ENCODE measurements at places on chromosomes 11 and 22. TPM values are rescaled to one million over a fixed set of nuclear protein-coding genes. Genes with fewer than 3 reads are reported as not detected.
A peak's percentile ranks its signal among the peaks of the same experiment; 100 is the strongest.

Gene C1QTNF4
- 0.48 TPM for total RNA-seq

- no peak for DNase-seq
These were observed 1102.6 kb downstream of the DLG2 start for GRCh38 chr11:84524422-84525051.

- DNase-seq: no peak
These were observed 38.4 kb downstream of the KCNC1 start for GRCh38 chr11:17772704-17773600.

DNA sequence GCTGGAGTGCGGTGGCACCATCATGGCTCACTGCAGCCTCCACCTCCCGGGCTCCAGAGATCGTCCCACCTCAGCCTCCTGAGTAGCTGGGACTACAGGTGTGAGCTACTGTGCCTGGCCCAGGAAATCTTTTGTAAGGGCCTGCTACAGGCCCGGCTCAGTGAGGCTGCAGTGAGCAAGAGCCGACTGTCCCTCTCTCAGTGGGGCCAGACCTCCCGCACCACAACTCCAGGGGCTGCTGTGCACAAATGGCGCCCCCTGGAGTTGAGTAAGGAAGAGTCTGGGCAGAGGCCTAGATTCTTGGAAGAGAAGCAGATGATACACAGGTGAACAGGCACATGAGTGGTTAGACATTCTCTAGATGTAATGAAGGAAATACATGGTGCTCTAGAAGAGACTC lies 7.0 kb downstream of the SERHL2 start:
- DNase-seq: peak; percentile 26

Gene TPBGL
- total RNA-seq: 0.11 TPM

Gene NXPE2
- not detected for total RNA-seq

- DNase-seq: no peak
These were observed 15.6 kb upstream of the SYT13 start for GRCh38 chr11:45301537-45302246.

DNA sequence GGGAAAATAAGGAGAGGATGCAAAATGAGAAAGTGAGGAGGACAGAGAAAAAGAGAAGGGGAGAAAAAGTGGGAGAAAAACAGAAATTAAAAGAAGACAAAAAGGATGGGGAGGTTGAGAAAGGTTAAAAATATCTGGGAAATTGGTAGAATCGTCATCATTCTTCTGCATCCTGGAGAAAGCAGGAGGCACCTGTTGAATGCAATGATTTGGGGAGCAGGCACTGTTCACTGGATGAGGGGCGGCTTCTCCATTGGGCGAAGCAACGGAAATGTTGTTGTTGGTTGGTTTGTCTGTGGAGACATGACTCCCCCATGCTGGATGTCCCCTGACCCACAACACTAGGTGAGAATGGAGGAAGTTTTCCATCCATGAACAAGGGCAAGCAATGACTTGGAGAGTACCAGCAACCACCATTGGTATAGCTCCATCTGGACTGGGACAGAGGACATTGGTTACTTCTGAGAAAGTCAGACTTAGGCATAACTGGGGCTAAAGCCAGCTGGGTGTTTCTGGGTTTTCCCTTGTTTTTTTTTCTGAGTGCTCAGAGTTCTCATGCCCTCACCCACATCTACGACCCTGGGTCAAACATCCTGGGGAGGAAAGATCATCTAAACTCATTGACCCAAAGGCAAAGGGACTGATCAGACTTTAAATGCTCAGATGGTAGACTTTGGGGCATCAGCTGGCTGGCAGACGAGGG lies 11.9 kb upstream of the CD44 start:
- no peak for DNase-seq

- peak; percentile 42 for DNase-seq
These were observed 1.9 kb downstream of the OR4S1 start for GRCh38 chr11:48307760-48308386.

DNA sequence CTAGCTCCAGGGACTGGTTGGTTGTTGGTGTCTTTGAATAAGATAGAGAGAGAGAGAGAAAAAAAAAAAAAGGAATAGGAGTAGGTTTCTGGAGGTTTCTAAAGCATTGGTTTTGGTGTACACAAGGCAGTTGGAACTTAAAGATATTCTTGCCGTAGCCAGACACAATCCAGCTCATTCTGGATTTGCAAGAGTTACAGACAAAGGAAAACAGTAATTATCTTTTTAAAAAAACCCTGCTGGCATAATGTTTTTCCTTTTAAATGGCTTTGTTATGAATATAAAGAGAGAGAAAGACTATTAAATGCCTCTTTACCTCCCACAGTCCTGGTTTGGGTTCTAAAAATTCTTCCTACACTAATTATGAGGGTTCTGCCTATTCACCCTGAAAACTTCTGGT lies 120.4 kb upstream of the RAG2 start:
- no peak for DNase-seq

DNA sequence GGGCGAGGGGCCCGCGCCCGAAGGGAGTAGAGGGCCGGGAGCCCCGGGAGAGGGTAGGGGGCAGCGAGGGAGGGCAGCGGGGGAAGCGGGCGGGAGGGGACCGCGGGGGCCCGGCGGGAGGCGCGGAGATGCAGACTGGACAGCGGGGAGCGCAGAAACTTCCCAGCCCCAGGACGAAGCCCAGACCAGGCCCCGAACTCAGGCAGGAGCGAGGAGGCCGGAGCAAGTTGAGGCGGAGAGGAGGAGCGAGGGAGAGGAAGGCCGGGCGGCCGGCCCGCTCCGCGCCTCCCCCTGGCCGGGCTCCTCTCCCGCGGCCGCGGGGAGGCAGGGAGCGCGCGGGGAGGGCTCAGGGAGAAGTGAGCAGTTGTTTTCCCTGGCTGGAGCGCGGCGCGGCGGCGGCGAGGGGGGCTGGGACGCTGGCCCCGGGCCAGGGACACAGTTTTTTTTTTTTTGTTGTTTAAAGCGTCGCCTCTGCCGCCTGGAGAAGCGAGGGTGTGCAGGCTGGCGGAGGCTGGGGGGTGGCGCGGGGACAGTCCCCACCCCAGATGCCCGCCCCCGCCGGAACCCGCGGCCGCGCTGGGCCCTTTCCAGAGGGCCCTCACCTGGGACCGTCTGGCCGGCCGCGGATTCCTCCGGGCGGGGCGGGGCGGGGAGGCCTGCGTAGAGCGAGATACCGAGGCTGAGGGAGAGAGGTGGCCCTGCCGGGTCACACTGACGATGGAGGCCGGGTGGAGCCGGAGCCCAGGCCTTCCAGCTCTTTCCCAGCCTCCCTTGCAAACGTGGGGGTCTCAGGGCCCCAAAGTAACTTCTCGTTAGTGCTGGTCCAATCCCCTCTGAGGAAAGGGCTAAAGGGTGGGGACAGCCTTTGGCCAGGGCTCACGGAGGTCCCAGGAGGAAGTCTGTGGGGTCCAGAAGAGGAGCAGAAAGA lies at the start of gene LTBP3:
Gene LTBP3, minus strand, starts transcription at position 358 of the 928 bp plus-strand sequence. CDS start 400 bp downstream, outside the sequence.
- peak; percentile 91 for DNase-seq

GRCh38 chr11:58178444-58178843 lies 10.4 kb upstream of the OR9Q2 start:
- DNase-seq: no peak

Gene CRYBA4
- not detected for total RNA-seq

DNA sequence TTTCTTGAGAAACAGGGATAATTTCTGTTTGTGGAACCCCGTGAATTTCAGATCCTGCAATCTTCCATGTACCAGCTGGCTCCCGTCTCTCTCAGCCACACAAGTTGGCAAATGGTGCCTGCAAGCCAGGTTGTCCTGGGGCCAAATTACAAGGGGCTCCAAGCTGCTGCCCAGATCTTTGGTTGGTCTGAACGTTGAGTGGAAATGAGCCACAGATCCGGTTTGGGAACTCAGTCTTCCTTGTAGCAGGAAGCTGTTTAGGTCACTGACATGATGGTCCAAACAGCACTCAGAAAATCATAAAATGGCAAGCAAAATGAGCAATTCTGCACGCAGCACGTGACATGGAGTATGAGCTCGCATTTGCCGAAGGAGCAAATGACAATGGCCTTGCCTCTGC lies 1496.4 kb downstream of the TBC1D22A start:
- DNase-seq: no peak

DNA sequence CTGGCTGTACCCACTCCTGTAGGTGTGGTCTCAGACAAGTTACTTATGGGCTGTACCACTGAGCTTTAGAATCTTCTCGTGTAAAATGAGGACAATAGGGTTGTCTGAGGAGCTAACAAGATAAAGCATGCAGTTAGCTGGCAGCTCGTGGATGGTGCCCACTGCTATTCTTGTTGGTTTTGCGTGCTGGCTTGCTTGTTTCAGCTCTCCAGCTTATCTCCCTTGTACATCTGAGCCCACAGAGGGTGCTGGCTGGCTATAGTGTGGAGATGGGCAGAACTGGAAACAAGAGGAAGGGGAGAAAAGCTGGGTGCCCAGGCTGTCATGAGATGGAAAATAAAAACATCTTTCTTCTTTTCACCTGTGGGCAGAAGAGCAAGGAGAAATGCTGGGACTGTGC lies 46.5 kb upstream of the GALNT18 start:
- no peak for DNase-seq

GRCh38 chr22:50600538-50600937 lies at the start of gene MAPK8IP2:
MAPK8IP2 (plus strand) TSS chr22:50600793; CDS start chr22:50600819, 26 bp downstream.
- DNase-seq: no peak

Gene SOX6
- total RNA-seq: 15.8 TPM

Gene CD3G
- not detected for total RNA-seq

- DNase-seq: peak; percentile 25
These were observed 15.9 kb downstream of the TTLL12 start for GRCh38 chr22:43171019-43171491.

Gene MS4A3
- not detected for total RNA-seq

All from Right ventricle myocardium superior (tissue), 1 donor.